ENCODE measurements at places on chromosomes 4 and X.

DNA sequence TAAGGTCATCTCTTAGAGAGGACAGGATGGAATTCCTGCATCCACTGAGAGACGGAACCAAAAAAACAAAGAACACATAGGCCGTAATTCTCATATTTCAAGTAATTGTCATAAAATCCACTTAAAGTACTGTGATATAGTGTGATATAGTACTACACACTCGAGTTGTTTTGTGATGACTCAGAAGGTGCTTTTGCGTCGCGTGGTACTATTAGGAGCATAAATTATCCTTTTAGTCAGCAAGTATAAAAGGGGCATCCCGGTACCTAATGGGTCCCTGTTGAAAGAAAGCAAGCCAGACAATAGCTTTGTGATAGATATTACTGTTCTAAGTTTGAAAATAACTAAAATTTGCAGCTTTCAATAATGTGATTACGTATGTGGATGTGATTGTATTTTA, 55.3 kb downstream of the GPR143 start:
- DNase-seq: no peak

DNA sequence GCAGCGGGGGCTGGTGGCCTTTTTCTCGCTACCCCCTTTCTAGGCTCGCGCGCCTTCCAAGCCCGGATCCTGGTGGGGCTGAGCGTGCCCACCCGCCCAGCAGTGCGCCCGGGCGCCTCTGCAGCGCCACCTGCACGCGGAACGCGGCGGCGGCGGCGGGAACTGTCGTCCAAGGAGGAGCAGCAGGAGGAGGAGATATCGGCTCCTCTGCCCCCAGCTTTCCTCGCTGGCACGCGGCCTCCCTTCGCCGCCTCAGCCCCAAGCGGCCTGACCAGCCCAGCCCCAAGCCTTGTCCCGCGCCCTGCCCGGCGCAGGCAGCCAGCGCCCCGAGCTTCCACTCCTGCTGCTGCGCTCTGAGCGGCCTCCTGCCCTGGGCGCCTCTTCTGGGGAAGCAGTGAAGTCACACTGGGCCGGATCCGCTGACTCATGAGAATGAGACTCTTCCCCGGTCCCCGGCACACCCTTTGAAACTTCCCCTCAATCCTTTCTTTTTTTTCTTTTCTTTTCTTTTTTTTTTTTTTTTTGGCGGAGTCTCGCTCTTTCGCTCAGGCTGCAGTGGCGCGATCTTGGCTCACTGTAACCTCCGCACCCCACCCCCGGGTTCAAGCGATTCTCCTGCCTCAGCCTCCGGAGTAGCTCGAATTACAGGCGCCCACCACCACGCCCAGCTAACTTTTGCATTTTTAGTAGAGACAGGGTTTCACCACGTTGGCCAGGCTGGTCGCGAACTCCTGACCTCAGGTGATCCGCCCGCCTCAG, 10.6 kb upstream of the ELF4 start:
- DNase-seq: peak; percentile 41

DNA sequence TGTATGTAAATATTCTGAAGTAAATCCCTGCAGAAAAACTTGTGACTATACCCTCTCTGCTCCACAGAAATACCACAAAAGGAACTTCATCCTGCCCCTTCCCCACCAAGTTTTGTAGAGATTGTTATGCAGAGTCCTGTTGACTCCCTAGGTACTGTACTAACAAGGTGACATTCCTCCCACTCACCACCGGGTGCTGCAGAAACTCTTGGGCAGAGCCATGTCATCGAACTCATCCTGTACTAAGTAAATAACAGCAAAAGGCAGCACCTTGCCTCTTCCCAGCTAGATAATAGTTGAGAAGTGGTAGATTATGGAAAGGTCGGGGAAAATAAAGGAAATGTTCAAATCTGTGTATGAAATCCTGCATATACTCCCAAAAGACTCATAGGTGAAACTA, 233.3 kb downstream of the STPG2 start:
- no peak for DNase-seq

DNA sequence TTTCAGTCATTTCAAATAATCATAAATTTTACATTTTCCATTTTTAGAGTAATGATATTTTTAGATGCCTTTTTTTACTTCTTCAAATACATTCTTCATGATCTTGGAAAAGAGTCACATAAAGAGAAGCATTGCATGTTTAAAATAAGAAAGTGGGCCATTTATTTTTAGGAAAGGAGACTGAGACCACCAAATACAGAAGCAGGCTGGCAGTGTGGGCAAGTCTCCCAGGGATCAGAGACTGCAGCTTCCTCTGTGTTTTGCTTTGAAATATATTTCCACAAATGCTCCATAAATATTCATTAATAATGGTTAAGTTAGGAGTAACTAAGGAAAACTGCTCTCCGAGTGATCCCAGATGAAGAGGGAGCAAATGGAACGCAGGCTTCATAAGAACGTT, 276.7 kb downstream of the DCTD start:
- DNase-seq: no peak

GRCh38 chrX:70129816-70130215, 3.4 kb upstream of the IGBP1 start:
- DNase-seq: no peak

DNA sequence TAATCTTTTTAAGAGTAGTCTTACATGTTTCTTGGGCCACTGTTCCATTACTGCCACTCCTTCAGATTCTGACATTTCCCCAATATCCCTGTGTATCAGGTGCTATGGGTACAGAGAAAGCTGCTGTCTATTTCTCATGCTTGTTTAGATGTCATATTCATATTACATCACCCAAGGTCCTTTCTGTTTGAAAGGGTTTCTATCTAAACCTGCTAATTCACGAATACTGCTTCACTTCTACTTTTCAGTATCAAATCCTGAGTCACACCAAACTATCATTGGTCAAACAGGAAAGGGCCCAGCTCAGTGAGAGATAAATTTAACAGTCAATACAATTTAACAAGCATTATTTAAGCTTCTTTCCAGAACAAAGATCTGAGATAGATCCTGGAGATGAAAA, 241.4 kb downstream of the UGT8 start:
- no peak for DNase-seq

GRCh38 chr4:183180096-183180495, 81.0 kb downstream of the WWC2 start:
- no peak for DNase-seq

DNA sequence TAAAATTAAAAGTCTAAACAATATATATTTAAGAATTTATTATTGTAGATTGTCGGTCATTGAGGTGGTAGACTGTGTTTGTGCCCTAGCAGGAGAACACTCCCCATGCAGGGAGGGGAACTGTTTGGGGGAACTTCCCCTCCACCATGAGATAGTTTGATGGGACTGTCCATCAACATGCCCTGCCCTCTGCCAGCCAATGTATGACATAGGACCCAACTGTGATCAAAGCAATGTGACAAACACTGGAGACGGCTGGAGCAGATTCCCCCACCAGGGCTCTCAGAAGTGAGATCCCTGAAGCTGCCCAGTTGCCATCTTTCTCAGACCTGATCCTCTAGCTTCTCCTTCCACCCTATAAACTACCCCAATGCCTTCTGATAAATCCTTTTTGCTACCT, 44.9 kb downstream of the SH3KBP1 start:
- DNase-seq: no peak
